ENCODE measurements at places on chromosomes 1 and 21.

GRCh38 chr1:150182247-150182646 is 32.5 kb downstream of the PLEKHO1 start:
- peak; percentile 30 for DNase-seq

DNA sequence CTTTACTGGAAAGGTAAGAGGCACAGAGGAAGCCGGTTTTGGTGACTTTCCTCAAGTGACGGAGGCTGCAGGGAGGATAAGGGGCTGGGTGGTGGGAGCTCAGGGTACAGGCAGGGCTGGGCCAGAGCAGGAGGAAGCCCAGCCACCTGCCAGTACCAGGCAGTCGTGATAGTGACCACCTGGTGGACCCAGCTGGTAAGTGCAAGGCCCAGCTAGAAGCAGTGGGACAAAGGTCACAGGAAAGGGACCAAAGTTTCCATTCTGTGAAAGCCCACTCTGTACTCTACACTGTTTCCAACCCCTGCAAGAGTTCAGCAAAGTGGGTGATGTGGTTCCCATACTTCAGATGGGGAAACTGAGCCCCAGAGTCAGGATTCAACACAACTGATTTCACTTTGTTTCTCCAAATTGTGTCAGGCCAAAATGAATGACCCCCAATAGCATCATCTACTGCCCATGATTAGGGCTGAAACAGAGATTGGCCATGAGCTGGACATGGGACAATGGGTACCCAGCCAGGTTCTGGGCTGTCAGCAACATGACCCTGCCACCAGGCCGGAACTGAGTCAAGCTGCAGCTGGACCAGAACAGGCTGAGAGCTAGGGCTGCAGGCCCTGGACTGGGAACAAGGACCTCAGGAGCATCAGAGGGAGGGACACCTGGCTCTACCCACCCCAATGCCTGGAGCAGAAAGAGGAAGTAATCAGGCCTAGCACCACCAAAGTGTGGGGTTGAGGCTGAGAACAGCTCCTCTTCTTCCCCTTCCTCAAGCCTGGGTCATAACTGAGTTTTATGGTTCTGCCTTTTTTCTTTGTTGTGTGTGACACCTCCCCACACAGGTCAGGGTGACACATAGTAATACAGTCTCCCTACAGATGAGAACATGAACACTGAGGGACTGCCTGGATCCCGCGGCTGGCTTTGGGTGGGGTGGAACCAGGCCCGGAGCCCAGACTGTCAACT is 50.2 kb downstream of the KCNN3 start:
- no peak for DNase-seq

DNA sequence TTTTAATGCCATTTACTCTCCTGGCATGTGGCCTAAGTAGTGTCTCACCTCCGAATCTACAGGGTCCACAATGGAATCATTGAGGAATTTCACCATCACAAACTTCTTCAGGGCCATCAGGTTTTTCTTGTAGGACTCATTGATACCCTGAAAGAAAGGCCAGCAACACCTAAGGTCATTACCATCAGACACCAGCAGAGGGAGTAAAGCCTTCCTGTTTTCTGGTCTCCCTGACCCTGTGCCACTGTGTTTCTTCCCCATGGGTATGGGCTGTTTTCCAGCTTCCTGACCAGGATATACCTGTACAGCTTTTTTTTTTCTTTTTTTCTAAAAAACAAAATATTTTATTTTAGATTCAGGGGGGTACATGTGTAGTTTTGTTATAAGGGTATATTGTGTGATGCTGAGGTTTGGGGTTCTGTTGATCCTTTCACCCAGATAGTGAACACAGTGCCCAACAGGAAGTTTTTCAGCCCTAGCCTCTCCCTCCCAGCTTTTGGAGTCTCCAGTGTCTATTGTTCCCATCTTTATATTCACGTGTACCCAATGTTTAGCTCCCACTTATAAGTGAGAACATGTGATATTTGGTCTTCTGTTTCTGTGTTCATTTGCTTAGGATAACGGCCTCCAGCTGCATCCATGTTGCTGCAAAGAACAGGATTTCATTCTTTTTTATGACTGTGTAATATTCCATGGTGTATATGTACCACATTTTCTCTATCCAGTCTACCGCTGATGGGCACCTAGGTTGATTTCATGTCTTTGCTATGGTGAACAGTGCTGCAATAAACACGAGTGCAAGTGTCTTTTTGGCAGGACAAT is 18.3 kb downstream of the PPT1 start:
- peak; percentile 55 for DNase-seq

GRCh38 chr1:39317111-39317510 is 112.6 kb downstream of the MACF1 start:
- no peak for DNase-seq

GRCh38 chr1:40075266-40075665 is 21.8 kb downstream of the PPT1 start:
- no peak for DNase-seq

DNA sequence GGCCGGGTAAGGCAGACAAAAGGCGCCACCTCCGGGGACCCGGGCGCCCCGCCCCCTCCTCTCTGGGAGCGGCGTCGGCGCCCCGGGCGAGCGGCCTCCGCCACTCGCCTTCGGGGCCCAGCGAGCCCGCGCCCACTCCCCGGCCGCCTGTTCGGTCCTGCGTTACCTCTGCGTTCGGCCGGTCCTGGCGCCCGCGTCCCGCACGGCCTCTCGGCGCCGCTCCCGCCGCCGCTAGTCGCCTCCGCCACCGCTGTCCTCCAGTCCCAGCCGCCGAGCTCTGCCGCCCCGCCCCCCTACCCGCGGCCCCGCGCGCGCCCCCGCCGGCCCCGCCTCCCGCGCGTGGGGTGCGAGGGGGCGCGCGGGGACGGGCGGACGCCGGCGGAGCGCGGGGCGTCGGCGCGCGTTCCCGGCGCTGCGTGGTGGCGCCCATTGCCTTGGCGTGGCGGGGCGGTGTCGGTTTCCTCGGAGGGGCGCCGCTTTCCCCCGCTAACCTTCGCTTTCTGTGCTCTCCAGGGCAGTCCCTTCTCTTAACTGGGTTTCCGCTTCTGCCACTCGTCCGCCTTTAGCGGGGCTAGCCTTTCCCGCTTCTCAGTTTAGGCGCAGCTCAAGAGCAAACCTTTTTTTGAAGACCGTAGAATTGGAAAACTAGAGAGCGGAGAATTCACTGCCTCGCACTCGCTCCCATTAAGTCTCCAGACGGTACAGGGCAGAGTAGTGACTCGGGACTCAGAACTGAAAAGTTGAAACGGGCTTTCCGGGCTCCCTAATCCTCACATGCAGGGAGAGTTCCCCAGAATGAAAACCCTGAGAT is at the start of gene HP1BP3:
HP1BP3 (minus strand) TSS at position 279 of the 811 bp plus-strand sequence. CDS start 6,867 bp downstream, outside the sequence.
- peak; percentile 79 for DNase-seq

GRCh38 chr1:7225711-7226505 is 440.7 kb downstream of the CAMTA1 start:
- no peak for DNase-seq

- peak; percentile 77 for DNase-seq
These were observed 273.8 kb downstream of the FAM72C start for GRCh38 chr1:143698016-143698415.

Measured in HAP-1 (cell line).